ENCODE measurements at places on chromosomes 12 and 14. TPM values are rescaled to one million over a fixed set of nuclear protein-coding genes. Genes with fewer than 3 reads are reported as not detected.

- peak; percentile 56 for DNase-seq
These were observed 195.2 kb upstream of the LRIG3 start for GRCh38 chr12:59115526-59115925.

Gene KRT71
- total RNA-seq: not detected

Gene C3AR1
- 0.17 TPM for total RNA-seq

Gene RAD51AP1
- total RNA-seq: 4.1 TPM

GRCh38 chr12:120762086-120762485, 36.5 kb downstream of the ACADS start:
- peak; percentile 32 for DNase-seq

GRCh38 chr14:73232984-73233383, 4.3 kb upstream of the PAPLN start:
- no peak for DNase-seq

DNA sequence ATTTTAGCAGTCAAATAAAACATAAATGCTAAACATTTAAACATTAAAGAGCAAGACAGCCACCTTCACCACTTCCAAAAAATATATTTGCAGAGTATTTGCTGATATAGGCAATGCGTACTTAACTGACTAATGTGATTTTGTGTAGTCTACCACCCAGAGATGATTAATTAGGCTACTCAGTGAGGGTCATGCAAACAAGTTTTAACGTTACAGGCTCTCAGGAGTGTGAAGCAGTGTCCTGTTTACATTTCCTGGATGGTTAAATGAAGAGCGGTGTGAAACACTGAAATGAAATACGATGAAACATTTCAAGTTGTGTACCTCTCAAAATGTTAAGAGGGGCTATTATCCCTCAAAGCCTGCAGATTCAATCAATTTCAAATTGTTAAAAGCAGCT, 165.8 kb upstream of the LRIG3 start:
- peak; percentile 64 for DNase-seq

Gene BCL2L14
- total RNA-seq: not detected

Gene ASIC1
- total RNA-seq: 1.8 TPM

- no peak for DNase-seq
These were observed 337.9 kb downstream of the DAD1 start for GRCh38 chr14:22251090-22251489.

GRCh38 chr14:79764323-79764722, 447.0 kb downstream of the DIO2 start:
- DNase-seq: no peak

Data from fibroblast of lung (primary cell).